ENCODE measurements at places on chromosomes 3 and 15.

DNA sequence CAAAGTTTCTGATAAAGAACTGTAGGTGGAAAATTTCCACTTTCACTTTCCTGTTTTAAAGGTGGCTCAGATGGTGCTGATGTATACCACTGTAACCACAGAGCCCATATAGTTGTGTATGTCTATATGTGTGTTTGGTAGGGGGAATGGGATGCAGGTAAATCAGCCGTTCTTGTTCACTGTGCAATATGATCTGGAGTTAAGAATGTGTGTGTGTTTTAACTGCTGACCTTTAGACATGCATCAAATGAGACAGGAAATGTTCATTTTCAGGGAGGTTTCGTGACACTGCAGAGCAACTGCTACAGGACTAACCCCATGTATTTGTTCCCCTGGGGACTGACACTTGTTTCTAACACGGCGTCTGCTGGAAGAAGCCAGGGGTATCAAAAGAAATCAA lies 180.5 kb downstream of the TAFA4 start:
- DNase-seq, result no peak

DNA sequence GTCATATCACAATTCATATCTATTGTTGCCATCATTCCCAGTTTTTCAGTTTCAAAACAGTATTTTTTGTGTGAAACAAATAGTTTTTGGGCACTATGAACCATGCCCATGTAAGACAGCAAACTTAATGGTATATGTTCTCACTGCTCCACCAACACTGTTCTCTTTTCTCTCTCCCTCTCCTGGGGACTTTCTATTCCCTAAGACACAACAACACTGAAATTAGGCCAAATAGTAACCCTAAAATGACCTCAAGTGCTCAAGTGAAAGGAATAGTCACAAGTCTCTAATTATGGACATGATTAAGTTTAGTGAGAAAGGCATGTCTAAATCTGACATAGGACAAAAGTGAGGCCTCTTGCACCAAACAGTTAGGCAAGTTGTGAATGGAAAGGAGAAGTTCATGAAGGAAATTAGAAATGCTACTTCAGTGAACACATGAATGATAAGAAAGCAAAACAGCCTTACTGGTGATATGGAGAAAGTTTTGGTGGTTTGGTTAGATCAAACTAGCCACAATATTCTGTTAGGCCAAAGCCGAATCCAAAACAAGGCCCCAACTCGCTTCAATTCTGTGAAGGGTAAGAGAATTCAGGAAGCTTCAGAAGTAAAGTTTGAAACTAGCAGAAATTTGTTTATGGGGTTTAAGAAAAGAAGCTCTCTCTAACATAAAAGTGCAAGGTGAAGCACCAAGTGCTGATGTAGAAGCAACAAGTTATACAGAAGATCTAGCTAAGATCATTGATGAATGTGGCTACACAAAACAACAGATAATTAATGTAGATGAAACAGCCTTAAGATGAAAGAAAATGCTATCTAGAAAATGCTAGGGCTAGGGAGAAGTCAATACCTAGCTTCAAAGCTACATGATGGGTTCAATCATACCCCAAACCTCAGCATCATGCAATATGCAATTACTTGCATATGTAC lies 104.2 kb downstream of the CBLB start:
- no peak for DNase-seq

GRCh38 chr15:81751256-81751655 lies 294.6 kb downstream of the MEX3B start:
- DNase-seq, result no peak

DNA sequence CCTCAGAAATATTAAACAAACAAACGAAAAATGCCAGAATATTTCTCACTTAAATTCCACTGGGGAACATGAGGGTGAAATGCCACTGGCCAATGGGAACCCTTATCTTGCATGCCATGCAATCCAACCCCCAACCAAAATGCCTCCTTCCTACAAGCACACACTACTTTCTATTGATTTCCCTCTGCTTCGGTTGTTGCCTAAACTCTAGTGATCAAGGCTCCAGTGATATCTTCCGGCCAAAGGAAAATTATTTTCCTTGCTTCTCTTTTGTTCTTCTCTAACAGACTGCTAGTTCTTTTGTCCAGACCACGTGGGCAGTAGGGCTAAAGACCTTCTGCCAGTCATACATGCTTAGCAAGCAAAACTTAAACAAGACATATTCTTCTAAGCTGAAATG lies 115.7 kb downstream of the TMCC1 start:
- no peak for DNase-seq

DNA sequence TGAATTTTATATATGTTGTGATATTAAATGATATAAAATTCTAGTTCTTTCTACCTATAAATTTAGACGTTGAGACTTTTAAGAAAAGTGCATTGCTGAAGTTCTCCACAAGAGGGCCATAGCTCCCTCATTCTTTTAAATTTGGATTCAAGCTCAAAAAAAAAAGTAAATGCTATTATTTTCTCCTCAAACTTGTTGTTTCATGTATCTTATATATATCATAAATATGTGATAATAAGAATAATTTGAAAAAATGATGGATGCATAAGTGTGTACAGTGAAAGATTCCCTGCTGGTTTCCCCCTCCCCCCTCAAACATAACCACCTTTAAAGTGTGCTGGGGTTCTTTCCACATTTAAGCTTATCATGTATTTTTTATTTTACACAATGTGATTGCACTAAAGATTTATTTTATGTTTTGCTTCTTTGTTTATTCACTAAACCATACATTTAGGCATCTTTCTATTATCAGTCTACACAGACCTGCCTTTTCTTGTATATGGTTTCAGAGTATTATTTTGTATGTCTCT lies 769.4 kb upstream of the GOLIM4 start:
- no peak for DNase-seq

- no peak for DNase-seq
These were observed 291.9 kb upstream of the STT3B start for GRCh38 chr3:31240874-31241273.

DNA sequence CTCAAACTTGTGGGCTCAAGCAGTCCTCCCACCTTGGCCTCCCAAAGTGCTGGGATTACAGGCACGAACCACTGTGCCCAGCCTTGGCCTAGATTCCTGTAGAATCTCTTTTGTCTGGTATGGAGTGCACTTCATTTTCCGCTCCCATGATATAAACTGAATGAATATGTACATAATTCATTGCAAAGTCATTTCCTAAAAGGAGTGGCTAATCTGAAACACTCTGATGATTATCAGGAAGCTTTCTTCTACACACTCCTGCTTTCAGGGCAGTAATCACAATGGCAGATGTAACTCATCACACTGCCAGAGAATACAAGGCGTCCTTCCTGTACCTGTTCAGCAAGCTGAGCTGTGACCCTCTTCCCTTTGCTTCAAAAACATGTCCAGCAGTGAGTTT lies 28.6 kb downstream of the RLBP1 start:
- no peak for DNase-seq

DNA sequence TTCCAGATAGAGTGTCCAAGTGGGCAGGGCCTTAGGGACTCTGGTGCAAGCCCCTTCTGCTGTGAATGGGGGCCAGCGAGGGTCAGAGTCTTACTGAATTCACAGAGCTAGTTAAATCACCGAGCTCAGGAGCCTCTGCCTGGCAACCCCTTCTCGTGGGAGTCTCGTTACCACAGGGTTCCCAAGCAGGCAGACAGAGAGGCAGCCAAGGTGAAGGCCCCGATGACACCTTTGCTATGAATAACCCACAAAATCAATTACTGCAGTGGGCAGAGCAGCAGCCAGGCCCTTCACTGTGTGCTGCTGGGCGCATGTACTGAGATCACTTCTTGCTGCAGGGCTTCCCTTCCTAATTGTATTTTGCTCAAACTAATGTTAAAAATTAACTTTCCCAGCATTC lies 56.9 kb downstream of the SPSB4 start:
- DNase-seq, result no peak

- no peak for DNase-seq
These were observed 134.9 kb downstream of the EPHB1 start for GRCh38 chr3:134929976-134930375.

- DNase-seq, result no peak
These were observed 168.9 kb upstream of the RGMA start for GRCh38 chr15:93257920-93258319.

DNA sequence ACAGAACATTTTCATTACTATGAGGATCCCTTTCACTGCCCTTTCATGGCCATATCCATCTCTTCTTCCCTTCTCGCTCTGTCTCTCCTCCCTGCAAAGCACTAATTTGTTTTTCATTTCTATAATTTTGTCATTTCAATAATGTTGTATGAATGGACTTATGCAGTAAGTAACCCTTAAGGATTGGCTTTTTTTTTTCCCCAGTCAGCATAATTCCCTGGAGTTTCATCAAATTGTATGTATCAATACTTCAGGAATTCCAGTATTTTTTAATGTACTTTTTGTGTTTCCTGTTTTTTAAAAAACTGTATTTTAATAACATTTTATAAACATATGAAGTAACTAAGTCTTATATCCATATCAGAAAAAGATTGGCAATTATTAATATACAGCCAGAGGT lies 1016.0 kb upstream of the SEMA6D start:
- no peak for DNase-seq

DNA sequence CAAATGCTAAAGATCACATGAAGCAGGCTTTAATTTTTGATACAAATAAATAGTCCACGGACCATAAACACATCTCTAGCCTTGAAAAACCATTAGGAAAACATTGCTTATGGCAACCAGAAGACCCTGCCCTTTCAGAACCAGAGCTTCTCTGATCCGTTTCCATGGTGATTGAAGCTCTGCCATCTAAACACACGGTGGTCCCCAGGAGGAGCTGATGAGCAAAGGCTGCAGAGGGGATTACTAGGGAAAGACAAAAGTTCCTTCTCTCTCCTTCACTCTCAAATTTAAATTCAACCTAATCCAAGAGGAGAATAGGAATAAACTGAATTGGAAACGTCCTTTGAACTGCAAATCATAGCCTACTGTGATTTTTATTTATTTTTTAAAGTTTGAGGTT lies 122.0 kb upstream of the ATP10A start:
- no peak for DNase-seq

- DNase-seq, result no peak
These were observed 50.8 kb upstream of the CPOX start for GRCh38 chr3:98644168-98644567.

DNA sequence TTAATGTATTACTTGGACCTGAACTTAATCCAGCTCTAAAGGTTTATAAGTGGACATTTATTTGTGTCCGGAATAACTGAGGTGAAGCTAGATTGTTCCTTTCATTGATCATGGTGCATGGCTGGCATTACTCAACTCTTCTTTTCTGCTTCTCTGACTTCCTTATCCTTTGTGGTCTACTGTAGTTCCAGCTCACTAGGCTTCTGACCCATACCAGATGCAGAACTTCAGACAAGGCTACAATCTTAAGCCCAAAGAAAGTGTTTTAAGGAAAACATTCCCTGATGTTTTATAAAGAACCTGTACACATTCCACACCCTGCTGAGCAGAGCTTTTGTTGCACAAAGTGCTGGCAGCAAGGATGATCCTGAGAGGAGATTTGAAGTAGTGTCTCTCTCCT lies 250.8 kb upstream of the TGFBR2 start:
- DNase-seq, result no peak

- no peak for DNase-seq
These were observed 53.9 kb downstream of the RAP2B start for GRCh38 chr3:153215966-153216365.

GRCh38 chr3:14223595-14223994 lies 45.0 kb downstream of the LSM3 start:
- no peak for DNase-seq

- DNase-seq, result no peak
These were observed 202.8 kb downstream of the SV2B start for GRCh38 chr15:91302588-91303439.

- DNase-seq, result no peak
These were observed 170.4 kb upstream of the LPP start for GRCh38 chr3:187983484-187984124.

- no peak for DNase-seq
These were observed 495.2 kb downstream of the ROBO2 start for GRCh38 chr3:77535116-77535515.

DNA sequence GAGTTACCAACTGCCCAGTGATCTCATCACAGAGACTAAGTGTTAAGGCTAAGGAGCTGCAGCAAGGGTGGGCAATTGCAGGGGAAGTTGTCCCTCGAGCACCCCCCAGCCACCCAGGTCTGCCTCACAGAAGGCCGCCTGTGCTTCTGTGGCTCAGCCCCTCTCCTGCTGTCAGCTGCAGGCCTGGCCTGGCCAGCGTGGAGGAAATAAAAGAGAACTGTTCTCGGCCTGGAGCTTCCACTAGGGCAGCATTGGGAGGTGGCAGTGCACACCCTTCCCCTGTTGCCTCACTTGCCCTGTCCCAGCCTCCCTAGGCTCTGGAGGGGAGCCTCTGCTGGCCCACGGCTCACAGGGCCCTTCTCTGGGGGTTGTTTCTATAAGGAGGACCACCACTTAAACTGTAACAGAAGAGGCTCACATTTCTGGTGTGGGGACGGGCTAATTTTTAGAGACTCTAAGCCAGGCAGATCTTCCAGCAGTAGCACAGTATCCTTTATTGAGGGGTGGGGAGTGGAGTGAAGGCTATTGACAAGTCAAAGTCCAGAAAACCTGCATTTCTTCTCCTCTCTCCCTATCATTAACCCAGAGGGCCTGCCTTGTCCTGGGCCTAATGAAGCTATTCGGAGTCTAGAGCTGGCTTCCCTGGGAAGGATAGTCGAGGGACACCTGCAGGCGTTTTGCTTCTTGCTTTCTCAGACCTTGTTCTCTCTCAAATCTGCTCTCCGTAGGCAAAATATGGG lies 75.6 kb upstream of the ADPGK start:
- no peak for DNase-seq

DNA sequence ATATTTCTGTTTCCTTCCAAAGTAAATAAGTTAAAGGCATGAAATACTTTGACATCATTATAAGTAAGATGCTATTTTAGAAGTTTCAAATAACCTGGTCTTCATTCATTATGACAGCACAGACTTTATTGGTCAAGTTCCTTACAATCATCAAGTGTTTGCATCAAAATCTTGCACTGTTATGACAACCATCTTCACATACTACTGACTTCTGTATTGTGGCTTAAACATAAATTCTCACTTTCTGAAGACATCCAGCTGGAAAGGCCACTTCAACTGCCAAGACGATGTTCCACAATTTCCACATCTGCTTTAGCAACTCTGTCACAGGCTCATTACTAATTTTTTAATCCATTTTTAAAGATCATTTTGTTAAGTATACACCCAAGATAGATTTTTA lies 408.0 kb downstream of the MECOM start:
- no peak for DNase-seq
